T follicular helper cell (primary cell): ENCODE measurements at places on chromosomes 2 and 18.

DNA sequence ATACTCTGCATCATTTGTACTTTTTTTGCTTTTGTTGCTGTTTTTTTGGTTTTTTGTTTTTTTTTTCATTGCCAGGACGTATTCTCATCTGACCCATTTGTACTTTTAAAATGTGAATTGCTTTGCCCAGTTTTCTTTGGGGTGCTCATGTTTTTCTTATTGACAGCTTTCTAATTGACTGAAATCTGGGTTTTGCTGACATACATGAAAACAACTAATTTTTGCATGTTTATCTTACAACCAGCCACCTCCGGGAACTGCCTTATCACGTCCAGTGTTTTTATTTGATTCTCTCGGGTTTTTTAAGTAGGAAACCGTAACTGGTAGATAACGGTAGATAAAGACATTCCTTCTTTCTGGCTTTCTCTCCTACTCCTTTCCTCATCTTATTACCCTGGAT, 38.6 kb downstream of the SNORC start:
- no peak for DNase-seq

DNA sequence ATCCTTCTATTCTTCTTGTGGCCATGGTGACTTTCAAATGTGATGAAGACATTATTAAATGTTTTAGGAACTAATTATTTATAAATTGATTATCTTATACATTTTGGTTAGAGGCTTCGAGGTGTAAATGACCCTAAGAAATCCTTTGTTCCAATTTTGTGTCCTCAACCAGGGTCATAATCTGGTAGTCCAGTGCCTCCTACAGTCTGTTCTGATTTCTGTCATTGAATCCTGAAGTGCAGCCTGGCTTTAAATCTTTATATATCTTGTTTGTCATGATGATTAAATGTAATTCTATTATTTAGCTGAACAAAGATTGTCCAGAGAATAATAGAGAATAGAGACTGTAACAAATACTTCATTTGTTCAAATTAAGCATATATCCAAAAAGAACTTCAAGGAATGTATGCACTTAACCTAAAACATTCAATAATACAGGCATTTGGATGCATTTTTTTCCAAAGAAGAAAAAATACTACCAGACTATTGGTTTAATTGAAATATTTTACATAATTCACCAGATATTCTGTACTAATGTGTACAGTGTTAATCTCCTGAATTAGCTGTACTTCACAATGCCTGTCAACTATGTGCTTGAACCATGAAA, 89.8 kb downstream of the PRPF40A start:
- no peak for DNase-seq

DNA sequence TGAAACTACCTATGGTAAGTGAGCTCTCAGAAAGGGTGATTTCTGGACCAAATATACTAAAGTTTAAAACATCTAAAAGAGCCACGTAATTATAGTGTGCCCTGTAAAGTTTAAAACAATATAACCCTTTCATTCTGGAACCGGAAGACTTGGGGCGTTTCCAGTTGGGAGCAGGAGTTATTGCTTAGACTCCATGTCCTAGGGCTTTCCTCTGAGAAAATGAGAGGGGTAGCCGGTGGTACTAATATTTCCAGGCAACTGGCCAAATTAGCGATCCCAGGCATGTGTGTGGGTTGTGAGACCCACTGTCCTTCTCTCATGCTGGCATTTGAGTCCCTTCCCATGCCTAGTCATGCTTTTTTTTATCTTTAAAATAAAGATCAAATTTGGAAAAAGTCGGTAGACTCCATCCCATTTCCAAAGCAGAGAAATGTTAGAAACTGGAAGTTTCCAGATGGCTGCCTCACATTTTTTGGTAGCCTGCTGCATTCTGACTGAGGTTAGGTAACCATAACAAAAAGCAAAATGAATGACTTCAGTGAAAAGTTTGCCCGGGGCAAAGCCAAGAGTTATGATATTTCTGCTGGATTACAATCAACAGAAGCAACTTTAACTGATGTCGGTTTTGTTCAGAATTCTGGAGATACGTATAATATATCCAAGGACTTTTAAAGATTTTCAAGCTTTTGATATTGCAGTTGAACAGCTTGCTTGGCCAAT, 227.4 kb downstream of the SS18 start:
- no peak for DNase-seq

- DNase-seq = no peak
Observed at GRCh38 chr2:230695551-230695950, 17.1 kb upstream of the CAB39 start.

GRCh38 chr18:58552057-58552461, 76.8 kb downstream of the ALPK2 start:
- no peak for DNase-seq

GRCh38 chr18:3139406-3139805, 80.4 kb downstream of the MYOM1 start:
- DNase-seq = no peak

- DNase-seq = no peak
Observed at GRCh38 chr2:135451966-135452365, 79.1 kb downstream of the ZRANB3 start.

GRCh38 chr2:10454505-10454904, 6.4 kb upstream of the ODC1 start:
- DNase-seq = no peak

DNA sequence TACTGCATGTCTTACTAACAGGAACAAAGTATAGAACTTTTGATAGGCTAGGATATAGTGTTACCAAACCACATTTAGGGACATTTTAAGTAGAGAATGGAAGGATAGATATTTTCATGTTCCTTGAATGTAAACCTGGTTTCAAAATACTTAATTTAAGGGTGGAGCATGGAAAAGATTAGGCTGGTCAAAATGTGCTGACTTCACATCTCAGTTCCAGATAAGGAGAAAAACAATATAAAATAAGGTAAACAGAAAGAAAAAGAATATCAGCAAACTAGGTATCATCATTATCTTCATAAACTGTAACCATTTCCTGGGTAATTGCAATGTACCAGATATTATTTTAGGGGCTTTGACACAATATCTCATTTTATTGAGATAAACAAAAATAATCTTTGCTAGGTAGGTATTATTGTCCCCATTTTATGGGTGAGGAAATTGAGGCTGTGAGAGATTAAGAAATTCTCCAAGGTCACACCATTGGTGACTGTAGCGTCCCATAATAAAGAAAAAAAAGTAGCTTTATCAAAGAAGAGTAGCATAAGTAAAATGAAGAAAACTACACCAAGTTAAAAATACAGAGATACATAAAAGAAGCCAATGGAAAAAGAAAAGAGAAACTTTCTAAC, 3.6 kb downstream of the PDE11A start:
- no peak for DNase-seq

DNA sequence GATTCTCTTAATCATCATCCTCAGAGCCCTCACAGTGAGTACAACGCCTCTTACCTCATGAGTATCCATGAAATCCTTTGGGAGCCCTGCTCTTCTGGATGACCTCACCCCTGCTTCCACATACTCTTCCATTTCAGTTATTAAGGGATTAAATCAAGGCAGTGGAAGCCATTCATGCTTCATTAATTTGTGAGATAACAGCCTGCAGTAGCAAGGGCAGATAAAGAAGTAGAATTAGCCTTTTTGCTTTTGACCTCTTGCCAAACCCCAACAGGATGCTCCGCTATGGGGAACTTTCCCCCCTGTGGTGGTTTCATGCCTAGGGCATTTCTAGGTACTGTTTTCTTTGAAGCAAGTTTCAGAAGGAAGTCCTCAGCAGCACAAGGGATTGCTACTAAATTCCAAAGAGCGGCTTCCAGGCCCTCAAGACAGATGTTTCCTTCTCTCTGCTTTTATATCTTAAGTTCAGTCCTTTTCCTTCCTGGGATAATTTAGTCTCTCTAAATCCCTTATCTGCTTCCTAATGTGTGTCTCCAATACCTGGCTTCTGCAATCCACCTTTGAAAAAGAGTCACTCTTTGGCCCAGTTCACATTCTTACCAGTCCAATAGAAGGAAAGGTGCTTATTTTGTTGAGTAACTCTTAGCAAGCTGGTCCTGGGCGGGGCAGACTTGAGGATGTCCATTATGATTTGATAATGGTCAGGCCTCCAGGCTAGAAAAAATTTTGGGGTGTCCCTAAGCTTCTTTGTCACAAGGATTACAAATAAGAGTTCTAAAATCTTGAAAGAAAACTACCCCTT, 76.9 kb downstream of the MYO1B start:
- no peak for DNase-seq

DNA sequence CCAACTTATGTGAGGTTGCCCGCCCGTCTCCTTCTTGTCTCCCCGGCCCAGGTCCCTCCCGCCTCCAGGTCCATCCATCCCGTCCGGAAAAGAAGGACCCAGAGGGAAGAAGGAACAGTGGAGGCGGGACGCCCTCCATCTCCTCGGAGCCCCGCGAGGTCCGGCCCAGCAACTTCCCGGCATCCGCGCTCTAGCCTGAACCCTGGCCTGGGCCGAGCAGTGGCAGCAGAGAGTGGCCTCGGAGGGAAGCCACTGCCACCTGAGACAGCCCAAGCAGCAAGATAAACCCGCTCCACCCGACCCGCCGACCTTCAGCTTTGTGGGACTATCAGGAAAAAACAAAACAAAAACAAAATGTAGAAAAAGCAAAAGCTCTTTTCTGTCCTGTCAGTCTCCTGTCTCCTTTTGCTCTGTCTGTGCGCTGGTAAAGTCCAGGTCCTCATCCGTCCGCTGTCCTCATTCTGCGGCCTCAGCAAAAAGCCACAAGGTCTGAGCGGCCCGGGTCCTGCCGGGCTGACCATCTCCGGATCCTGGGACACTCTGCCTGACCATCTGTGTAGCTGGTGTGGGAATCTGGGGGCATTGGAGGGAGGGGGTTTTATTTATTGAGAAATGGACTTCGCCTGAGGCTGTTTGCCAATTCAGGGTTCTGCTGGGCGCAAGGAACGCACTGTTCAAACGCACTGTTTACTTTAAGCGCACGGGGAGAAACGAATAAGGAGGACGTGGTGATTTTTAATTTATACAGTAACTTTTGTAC, 3.1 kb downstream of the DLX1 start:
- DNase-seq = no peak

GRCh38 chr2:228581731-228582130, 400.2 kb upstream of the SPHKAP start:
- no peak for DNase-seq
